ENCODE measurements at places on chromosomes 3 and 15. TPM values are rescaled to one million over a fixed set of nuclear protein-coding genes. Genes with fewer than 3 reads are reported as not detected.

DNA sequence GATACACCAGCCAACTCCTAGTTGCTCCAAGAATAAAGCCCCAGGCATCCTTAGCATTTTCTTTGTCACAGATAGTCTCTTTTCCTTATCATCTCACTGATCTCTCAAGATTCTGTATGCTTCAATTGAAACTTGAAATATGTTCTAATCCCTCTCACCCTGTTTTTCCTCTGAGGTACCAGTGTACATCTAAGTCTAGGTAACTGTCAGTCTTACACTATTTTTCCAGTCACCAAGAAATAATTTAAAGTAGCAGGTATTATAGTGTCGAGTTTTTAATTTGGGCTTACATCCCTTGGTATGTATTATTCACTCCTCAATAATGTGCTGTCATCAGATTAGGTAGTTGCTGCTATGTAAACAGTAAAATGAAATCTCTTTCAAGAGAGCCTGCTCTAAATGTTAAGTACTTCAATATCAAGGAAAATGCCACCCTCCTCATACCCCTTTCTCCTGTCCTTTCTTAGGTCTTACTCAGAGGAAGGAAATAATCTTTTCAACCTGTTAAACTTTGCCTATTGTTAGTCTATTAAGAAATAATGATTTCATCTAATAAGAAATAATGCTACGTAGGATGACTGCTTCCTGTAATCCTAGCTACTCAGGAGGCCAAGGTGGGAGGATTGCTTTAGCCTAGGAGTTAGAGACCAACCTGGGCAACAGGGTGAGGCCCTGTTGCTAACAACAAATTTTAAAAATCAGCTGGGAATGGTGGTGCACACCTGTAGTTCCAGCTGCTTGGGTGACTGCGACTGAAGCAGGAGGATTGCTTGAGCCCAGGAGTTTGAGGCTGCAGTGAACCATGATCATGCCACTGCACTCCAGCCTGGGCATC is 39.8 kb downstream of the TSC22D2 start:
- DNase-seq, result no peak

- no peak for DNase-seq
Observed at GRCh38 chr3:179336345-179336929, 11.1 kb upstream of the MFN1 start.

- no peak for DNase-seq
Observed at GRCh38 chr3:70889162-70890019, 577.0 kb upstream of the MDFIC2 start.

HCLS1 gene
- 7.4 TPM for total RNA-seq

- DNase-seq, result no peak
Observed at GRCh38 chr3:110069761-110070160, 732.4 kb upstream of the DPPA4 start.

DNA sequence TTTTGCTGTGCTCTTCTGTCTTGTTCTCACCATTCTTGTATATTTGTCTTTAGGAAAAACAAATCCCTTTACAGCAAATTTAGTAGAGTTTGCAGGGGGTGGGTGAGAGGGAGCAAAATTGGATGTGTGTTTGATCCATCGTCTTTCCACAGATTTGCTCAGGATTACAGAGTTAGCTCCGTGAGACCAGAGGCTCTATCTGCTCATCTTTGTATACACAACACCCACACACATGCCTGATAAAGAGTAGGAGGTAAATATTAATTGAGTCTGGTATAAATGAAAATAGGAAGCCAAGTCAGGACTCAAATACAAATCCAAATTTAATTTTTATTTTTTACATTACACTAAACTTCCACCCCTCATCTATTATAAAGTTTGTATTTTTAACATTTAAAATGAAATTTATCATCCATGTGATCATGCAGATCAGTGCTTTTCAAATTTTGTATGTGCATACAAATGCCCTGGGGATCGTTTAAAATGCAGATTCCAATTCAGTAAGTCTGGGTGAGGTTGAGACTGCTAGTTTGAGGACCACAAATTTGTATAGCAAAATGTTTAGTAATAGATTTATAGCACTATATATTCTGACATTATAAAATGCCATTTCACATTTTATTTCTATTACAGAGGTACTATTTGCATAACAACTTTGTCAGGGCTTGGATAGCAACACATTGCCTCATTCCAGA is 326.7 kb downstream of the LSAMP start:
- DNase-seq, result no peak

PRSS50 gene
- 0.23 TPM for total RNA-seq

DNA sequence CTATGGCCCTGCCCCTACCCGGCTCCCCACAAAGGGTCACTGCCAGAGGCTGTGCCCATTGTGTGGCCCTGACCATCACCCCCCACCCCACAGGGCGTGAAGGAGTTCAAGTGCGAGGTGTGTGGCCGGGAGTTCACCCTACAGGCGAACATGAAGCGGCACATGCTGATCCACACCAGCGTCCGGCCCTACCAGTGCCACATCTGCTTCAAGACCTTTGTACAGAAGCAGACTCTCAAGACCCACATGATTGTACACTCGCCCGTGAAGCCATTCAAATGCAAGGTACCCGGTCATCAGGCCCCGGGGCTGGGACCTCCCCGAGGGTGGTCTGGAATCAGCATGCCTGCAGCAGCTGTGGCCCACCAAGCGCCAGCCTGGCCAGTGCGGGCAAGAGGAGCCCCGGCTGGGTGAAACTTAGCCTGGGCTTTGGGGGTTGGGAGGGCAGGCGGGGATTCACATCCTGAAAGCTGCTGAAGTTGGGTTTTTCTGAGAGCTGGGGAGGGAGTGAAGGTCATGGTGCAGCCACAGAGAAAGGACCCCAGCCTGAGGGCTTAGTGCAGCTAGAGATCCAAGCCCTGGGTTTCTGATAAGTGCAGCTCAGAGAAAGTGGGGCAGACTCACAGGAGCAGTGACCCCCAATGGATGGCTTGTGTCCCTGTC is 29.2 kb downstream of the IDH2 start:
- DNase-seq, result no peak

AP3B2 gene
- total RNA-seq, result 0.35 TPM

DNA sequence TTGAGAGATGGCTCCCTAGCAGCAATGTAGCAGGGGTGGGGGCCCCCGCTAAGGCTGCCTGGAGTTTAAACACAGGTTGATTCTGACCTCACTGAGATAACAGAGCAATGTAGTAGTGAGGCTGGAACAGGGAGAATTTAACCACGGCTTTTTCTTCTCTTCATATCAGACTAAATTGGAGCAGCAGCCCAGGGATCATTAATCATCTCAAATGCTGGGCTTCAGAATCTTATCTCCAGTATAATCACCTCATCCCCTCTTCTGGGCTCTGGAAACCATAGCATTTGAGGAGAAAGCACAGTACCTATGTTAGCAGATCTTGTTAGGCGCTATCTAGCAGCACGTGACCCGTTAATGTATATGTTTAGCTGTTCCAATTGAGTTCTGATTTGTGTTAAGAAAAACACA is 25.4 kb upstream of the DET1 start:
- DNase-seq, result no peak

SOX14 gene
- not detected for total RNA-seq

- no peak for DNase-seq
Observed at GRCh38 chr3:179932674-179933073, 104.1 kb downstream of the PEX5L start.

- DNase-seq, result no peak
Observed at GRCh38 chr15:55606214-55606613, 18.1 kb upstream of the PYGO1 start.

GRCh38 chr3:13822871-13823585 is 56.8 kb downstream of the WNT7A start:
- DNase-seq, result no peak

GRCh38 chr3:181930105-181930504 is 218.4 kb downstream of the SOX2 start:
- DNase-seq, result no peak

SLC15A2 gene
- 3.7 TPM for total RNA-seq

GRCh38 chr3:131216801-131217200 is 164.8 kb upstream of the NUDT16 start:
- no peak for DNase-seq

- no peak for DNase-seq
Observed at GRCh38 chr3:51221959-51222358, 163.1 kb upstream of the MANF start.

GRCh38 chr3:152703245-152703890 is 131.6 kb upstream of the P2RY1 start:
- DNase-seq, result no peak

- DNase-seq, result no peak
Observed at GRCh38 chr3:56997675-56998074, 62.8 kb upstream of the SPATA12 start.

FAM162A gene
- 83.3 TPM for total RNA-seq

GRCh38 chr3:109331692-109332091 is 5.7 kb downstream of the DPPA4 start:
- no peak for DNase-seq

- no peak for DNase-seq
Observed at GRCh38 chr3:54826251-54826691, 101.6 kb downstream of the LRTM1 start.

GRCh38 chr3:186930641-186931531 is 560 bp downstream of the ST6GAL1 start:
- peak; percentile 86 for DNase-seq

- DNase-seq, result peak; percentile 50
Observed at GRCh38 chr3:196220587-196220986, 4.3 kb downstream of the SLC51A start.

GRCh38 chr3:40623567-40623966 is 98.8 kb downstream of the ZNF621 start:
- DNase-seq, result peak; percentile 48

GRCh38 chr3:42608581-42608980 is 8.1 kb downstream of the NKTR start:
- no peak for DNase-seq

ITIH3 gene
- total RNA-seq, result 0.77 TPM

All from heart left ventricle (tissue), 16 donors.